Activated T-helper 2 cell treated with anti-CD3 and anti-CD28 coated beads, Interferon-gamma antibody, Interleukin-2, Interleukin-4, amounts not matched to agents 10 μg/mL and 5 μg/mL and 100 μg/mL, durations not matched to agents 14 hours and 24 hours and 36 hours (primary cell): ENCODE measurements at places on chromosomes 12 and 14.

DNA sequence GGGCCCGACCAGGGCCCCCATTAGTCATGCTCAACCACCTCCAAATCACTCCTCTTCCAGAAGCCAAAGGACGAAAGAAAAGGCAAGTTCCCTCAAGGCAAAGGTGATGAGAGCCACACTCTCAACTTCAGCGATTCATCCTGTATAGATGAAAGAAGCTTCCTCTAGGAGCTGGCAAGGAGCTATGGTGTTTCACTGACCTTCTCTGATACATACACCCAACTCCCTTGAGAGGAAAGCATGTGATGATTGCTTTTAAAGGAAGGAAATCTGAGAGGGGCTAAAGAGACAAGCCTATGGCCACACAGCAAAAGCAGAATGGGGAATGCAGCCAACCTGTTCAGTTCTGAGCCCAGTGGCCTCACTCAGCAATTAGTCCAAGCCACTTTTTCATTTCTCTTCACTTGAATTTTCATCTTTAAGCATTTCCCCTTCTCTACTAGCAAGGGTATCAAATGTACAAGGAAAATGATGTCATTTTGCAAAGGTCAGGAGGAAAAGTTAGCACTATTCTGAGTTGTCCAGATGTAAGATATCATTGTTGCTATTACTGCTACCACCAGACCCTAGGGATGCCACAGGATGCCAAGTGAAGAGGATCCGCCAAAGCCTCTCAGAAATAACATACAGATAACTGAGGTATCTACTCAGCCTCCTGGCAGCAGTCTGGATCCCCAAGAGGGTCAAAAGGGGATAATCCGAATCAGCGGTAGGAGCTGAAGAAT, 82.5 kb downstream of the MAP3K9 start:
- no peak overlapping the region for H3K4me3 ChIP-seq
- H3K27me3 ChIP-seq: no peaks in the 10 kb centered on the region
- no peaks in the 10 kb centered on the region for H3K4me1 ChIP-seq
- H3K27ac ChIP-seq: no peak overlapping the region
- DNase-seq: no peak

DNA sequence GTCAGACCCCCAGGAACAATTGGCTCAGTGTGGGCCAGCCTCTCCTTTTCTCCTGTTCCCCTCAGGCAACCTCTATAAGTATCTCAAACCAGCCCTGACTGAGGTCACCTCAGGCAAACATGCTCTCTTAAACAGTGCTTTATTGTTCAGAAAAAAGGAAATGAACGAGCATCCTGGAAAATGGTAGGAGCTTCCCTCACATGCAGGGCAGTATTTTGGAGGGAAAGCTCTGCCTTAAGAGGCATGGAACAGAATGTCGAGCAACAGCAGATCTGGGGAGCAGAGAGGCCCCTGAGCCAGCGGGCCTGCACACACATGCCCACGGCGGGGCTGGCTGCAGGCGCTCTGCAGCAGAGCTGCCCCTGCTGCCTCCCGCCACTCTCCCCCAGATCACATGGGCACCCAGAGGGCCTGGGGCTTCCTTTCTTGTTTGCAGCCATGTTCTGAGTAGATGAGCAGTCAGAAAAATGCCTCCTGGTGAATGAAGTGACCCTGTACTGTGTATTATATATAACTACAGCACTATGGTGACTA, 42.0 kb downstream of the MOK start:
- H3K27ac ChIP-seq: no peak overlapping the region
- H3K4me3 ChIP-seq: no peak overlapping the region
- no peaks in the 10 kb centered on the region for H3K4me1 ChIP-seq
- no peaks in the 10 kb centered on the region for H3K36me3 ChIP-seq
- H3K27me3 ChIP-seq: peaks cover 2% of the 10 kb centered on the region
- DNase-seq: no peak

GRCh38 chr12:132517740-132518100, 27.8 kb downstream of the FBRSL1 start:
- H3K27ac ChIP-seq: no peak overlapping the region
- H3K36me3 ChIP-seq: peaks cover 29% of the 10 kb centered on the region
- DNase-seq: no peak
- H3K4me1 ChIP-seq: no peaks in the 10 kb centered on the region

DNA sequence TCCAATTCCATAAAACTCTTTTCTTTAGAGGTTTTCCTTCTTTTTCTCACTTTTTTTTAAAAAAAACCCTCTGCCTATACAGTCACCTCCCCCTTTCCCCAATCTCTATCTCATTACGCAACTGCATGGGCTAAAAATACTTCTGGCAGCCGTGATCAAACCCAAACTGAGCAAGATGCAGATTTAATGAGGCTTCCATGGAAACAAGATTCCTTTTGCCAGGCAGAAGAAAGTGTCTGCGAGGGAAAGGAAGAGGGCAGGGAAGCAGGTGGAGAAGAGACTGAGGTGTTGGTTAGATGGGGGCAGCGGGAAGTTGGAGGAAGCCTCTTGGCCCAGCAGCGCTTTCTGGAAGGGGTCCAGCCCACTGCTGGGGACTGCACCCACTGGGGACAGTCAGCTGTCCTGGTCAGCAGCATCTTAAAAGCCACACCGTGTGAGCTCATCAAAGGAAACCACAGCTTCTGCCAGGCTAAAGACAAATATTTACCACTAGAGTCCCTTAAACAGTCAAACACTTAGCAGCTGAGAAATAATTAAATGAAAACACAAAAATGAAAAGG, 90.4 kb downstream of the SLC8A3 start:
- no peaks in the 10 kb centered on the region for H3K4me1 ChIP-seq
- H3K27ac ChIP-seq: no peak overlapping the region
- peaks cover 25% of the 10 kb centered on the region for H3K27me3 ChIP-seq
- no peak overlapping the region for H3K4me3 ChIP-seq
- no peaks in the 10 kb centered on the region for H3K36me3 ChIP-seq
- DNase-seq: no peak

GRCh38 chr12:115102450-115102849, 418.5 kb upstream of the TBX3 start:
- H3K27ac ChIP-seq: no peak overlapping the region
- no peak for DNase-seq
- no peaks in the 10 kb centered on the region for H3K4me1 ChIP-seq
- no peaks in the 10 kb centered on the region for H3K27me3 ChIP-seq
- no peak overlapping the region for H3K4me3 ChIP-seq

GRCh38 chr12:107385509-107385908, 292.2 kb upstream of the CRY1 start:
- no peak overlapping the region for H3K27ac ChIP-seq
- no peaks in the 10 kb centered on the region for H3K27me3 ChIP-seq
- peaks cover 32% of the 10 kb centered on the region for H3K4me1 ChIP-seq
- DNase-seq: no peak
- peaks cover 12% of the 10 kb centered on the region for H3K36me3 ChIP-seq

- DNase-seq: no peak
Measured at GRCh38 chr14:64518229-64518628, 13.7 kb downstream of the ZBTB1 start.

GRCh38 chr12:45654002-45654665, 75.4 kb upstream of the ARID2 start:
- H3K36me3 ChIP-seq: no peaks in the 10 kb centered on the region
- H3K4me1 ChIP-seq: peaks cover 3% of the 10 kb centered on the region
- DNase-seq: no peak
- peaks cover 69% of the 10 kb centered on the region for H3K27me3 ChIP-seq
- H3K4me3 ChIP-seq: no peak overlapping the region
- no peak overlapping the region for H3K27ac ChIP-seq

GRCh38 chr14:36402867-36403266, 82.4 kb upstream of the MBIP start:
- no peak overlapping the region for H3K27ac ChIP-seq
- no peak for DNase-seq
- no peaks in the 10 kb centered on the region for H3K4me1 ChIP-seq
- H3K27me3 ChIP-seq: no peaks in the 10 kb centered on the region
- H3K36me3 ChIP-seq: no peaks in the 10 kb centered on the region
- no peak overlapping the region for H3K4me3 ChIP-seq

DNA sequence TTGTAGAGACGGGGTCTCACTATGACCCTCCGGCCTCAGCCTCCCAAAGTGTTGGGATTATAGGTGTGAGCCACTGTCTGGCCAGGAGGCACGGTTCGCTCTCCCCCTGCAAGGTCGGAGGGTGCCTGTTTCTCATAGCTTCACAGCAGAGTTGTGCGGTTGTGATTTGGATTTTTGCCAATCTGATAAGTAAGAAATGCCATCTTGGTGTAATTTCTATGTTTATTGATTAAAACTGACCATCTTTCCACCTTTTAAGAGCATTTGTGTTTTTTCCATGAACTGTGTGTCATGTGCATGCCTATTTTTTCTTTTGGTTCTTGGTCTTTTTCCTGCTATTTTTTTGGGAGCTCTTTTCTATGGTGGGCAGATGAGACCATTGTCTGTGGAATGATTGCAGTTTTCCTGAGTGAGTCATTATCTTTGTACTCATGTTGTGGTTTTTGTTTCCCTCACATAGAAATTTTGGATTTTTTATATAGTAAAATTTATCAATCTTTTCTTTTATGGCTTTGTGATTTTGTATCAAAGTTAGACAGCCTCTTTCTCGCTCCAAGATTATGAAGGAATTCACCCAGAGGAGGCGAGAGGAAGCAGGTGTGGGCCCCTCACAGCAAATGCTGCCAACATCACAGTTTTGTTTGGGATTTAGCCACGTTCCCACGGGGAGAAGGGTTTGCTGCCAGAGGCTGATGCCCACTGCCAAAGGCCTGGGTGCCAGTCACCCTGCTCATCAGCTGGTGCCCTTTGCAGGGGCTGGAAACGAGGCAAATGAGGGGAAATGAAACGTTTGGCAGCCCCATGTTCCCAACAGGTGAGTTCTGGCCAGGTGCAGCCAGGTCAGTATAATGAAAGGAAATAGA, 47.2 kb downstream of the RFX4 start:
- DNase-seq: no peak
- peaks cover 5% of the 10 kb centered on the region for H3K27me3 ChIP-seq
- no peak overlapping the region for H3K27ac ChIP-seq
- no peaks in the 10 kb centered on the region for H3K4me1 ChIP-seq

- no peak for DNase-seq
- no peaks in the 10 kb centered on the region for H3K4me1 ChIP-seq
- H3K27me3 ChIP-seq: no peaks in the 10 kb centered on the region
- H3K27ac ChIP-seq: no peak overlapping the region
- no peak overlapping the region for H3K4me3 ChIP-seq
Measured at GRCh38 chr12:80101126-80101525, 1.8 kb downstream of the OTOGL start.

GRCh38 chr14:106837870-106838269, 1311.5 kb downstream of the TMEM121 start:
- H3K4me1 ChIP-seq: peaks cover 2% of the 10 kb centered on the region
- H3K27ac ChIP-seq: no peak overlapping the region
- peaks cover 27% of the 10 kb centered on the region for H3K27me3 ChIP-seq
- H3K36me3 ChIP-seq: no peaks in the 10 kb centered on the region

DNA sequence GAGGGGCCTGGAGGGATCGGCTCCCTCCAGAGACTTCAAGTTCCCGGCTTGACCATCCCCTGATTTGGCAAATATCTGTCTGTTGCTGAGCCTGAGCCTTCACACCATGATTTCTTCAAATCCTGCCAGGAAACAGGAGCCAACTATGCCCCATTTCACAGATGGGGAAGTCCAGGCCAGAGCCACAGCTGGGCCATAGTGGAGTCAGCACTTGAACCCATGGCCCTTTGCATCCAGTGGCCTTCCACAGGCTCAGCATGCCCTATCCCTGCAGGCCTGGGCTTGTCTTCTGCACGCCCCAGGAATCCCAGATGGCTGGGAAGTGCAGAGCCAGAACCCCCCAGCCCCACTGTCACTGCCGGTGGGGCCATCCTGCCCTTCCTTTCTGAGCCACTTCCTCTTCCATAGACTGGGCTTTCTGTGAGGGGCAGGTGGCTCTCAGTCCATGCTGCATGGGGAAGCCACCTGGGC, 44.9 kb downstream of the CYP46A1 start:
- H3K4me3 ChIP-seq: no peak overlapping the region
- H3K36me3 ChIP-seq: no peaks in the 10 kb centered on the region
- no peak overlapping the region for H3K27ac ChIP-seq
- peaks cover 15% of the 10 kb centered on the region for H3K27me3 ChIP-seq
